ENCODE measurements at places on chromosomes 6 and 20.

GRCh38 chr6:141682391-141682790 lies 450.3 kb upstream of the GJE1 start:
- DNase-seq = no peak

- peak; percentile 24 for DNase-seq
These were observed 1.1 kb downstream of the USP45 start for GRCh38 chr6:99514089-99514488.

DNA sequence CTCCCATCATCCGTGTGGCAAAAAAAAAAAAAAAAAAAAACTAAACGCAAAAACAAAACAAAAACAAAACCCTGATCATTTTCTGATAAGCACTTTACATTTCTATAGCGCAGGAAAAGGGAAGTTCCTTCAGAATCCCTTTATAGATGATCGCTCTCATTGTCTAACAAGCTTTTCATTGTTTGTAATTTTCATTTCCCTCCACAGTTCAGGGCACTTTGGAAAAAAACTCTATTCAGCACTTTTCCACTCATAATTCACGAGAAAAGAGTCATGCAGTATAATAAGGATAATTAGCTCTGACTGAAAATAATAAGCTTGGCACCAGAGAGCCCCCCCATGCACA lies 89.4 kb upstream of the ATXN1 start:
- DNase-seq = no peak

DNA sequence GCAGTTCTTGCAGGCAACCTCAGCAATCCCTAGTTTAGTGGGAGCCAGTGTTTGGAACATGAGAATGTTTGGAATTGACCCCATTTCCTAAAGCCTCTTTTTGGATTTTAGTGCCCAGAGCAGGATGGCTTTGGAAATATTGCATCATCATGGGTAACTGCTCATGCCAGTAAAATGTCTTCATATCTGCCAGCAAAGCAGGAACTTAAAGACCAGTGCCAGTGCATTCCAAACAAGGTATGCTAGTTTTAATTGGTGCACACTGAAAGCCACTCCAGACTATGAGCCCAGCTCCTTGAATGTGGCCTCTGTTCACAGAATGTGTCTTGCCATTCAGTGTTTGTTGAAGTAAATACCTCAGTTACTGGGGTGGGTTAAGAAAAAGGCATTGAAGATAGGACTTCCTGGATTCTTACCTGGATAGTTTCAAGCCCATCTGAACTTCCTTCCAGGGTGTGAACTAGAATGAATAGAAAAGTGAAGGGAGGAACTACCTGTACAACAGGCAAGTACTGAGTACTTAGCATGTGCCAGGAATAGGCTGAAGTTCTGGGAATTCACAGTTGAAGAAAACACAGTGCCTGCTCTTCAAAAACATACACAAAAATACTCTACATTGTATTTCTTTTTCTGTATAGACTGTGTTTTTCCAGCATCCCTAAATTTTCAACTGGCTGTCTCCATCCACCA lies 70.5 kb downstream of the COL19A1 start:
- DNase-seq = peak; percentile 10

- peak; percentile 29 for DNase-seq
These were observed 490.2 kb upstream of the SULF2 start for GRCh38 chr20:48275286-48276020.

- no peak for DNase-seq
These were observed 105.0 kb downstream of the OLIG3 start for GRCh38 chr6:137389150-137389704.

- DNase-seq = peak; percentile 96
These were observed 556 bp downstream of the BEND6 start for GRCh38 chr6:56955171-56956155.

DNA sequence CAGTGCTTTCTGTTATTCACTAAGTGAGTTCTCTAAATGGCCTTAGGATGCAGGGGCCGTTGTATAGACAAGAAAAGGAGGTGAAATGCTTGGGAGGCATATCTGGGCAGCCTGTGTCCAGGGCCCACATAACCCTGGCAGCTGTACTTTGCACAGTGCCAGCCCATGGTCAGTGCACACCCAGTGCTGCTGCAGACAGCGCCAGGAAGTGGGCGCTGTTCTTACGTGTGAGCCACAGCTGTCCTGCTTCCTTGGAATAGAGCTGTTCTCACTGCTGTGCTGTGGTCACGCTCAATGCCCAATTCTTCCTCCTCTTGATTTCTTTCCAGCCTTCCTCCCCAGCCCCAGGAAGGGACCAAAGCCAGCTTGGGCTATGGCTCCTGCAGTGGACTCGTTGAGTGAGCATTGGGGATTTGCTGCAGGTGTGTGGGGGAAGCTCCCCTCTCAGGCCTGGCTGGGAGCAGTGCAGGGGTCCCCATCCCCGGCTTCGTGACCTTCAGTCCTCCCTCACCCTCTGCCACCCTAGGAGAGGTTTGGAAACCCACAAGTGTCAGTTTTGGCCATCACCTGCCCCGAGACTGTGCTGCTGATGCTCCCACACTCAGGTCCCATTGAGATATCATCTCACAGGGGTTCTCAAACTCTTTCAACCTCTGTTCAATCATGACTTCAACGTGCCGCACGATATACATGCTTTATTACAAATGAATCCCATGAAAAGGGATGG lies 246.8 kb upstream of the EXOC2 start:
- DNase-seq = no peak

- DNase-seq = no peak
These were observed 63.7 kb downstream of the BCAS4 start for GRCh38 chr20:50858525-50858924.

GRCh38 chr20:57849121-57849520 lies 139.3 kb upstream of the PMEPA1 start:
- DNase-seq = peak; percentile 79

- DNase-seq = no peak
These were observed 3.1 kb upstream of the INSM1 start for GRCh38 chr20:20364593-20365479.

DNA sequence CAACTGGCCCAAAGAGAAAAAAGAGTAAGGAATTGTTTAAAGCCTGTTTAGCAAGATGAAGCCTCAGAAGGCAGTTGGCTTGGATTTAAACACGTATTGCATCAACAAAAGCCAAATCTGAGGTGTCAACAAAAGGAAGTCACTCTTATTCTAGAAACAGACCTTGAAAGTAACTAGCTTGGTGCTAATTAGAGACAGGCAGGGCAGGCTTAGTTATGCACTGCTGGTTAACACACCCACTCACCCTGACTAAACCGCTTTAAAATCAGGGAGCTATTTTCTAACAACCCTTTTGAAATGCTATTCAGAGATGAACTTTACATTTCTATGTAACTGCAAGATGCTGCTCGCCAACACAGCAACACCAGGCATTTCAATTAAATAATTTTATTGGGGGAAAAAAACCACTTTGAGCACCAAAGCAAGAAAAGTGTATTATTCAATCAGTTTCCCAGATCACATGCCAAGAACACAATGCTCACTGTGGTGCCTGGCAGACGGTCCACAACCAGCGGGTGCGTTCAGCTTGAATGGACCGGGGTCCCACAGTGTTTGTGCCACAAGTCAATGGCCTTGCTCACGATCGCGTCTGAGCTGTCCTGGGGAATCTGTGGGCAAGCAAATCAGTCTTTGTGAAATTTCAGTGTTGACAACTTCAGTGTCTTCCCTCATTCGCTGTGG lies 23.6 kb downstream of the TBC1D7 start:
- peak; percentile 13 for DNase-seq

DNA sequence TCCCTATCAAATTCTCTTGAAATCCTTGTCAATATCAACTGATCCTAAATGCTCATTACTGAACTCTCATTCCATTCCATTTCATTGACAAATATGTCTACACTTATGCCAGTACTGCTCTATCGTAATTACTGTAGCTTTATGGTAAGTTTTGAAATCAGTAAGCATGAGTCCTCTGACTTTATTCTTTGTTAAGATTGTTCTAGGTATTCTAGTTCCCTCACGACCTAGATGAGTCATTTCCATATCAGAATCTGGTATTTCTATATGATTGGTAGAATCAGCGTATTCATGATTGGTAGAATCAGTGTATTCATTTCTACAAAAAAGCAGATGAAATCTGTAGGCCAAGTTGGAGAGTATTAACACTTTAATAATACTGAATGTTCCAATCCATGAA lies 318.6 kb upstream of the RUNX2 start:
- no peak for DNase-seq

DNA sequence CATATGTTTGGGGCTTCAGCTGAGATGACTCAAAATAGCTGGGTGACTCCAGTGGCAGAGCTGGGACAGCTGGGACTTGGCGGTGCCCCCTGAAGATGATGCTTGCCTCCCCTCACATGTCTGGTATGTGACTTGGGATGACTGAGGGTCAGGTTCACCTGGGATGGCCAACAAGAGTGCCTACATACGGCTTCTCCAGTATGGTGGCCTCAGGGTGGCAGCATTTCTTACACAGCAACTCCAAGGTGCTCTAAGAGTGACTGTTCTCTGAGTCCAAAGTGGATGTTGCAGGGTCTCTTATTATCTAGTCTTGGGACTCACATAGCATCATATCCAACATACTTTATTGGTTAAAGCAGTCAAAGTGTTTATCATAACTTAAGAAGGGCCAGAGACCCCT lies 87.8 kb upstream of the CENPW start:
- no peak for DNase-seq

DNA sequence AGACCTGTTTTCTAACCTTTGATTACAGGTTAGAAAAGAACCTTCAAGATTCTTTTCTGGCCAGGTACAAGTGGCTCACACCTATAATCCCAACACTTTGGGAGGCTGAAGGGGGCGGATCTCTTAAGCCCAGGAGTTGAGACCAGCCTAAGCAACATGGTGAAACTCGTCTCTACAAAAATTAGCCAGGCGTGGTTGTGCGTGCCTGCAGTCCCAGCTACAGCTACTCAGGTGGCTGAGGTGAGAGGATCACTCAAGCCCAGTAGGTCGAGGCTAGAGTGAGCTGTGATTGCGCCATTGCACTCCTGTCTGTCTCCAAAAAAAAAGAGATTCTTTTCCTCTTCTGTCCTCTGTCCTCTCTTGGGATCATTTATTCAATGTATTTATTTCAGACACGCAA lies 14.5 kb downstream of the PPIL1 start:
- no peak for DNase-seq

GRCh38 chr6:156262014-156262413 lies 515.2 kb upstream of the ARID1B start:
- no peak for DNase-seq

DNA sequence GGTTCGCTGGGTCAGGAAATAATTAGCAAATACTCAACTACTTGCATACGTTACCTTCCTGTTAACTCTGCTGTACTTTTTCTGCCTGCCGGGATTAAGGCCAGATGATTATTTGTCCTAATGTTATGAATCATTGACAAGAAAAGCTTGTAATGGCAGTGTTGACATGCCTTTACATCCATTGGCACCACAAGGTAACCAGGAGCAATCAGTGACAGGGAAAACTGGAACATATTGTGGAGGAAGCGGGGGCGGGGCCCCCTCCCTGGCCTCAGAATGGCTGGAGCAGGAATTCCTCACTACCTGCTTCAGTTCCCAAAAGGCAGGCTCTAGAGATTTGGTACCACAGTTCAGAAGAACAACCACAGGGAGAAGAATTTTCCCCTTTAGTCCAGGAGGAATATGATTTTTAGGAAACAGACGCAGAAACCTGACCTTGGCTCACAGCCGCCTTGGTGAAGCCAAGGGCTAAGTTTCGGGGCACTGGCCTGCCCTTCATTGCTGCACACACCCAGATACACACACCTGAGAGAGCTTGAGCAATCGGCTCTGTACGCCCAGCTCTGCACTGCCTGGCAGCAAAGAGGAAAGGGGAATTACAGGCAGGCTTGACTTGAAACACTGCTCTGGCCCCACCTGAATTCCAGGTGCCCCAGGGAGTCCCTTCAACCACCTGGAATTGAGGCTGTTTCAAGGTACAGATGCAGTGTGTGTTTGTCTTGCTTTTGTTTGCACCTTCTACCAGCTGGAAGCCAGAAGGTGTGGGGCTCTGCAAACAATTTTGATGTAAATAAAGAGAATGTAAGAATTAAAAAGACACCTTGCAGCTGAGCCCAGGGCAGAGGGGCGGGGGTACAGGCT lies 89.8 kb downstream of the MYB start:
- DNase-seq = peak; percentile 62

- DNase-seq = peak; percentile 11
These were observed 4.1 kb upstream of the EFHC1 start for GRCh38 chr6:52415917-52416628.

GRCh38 chr6:1278061-1278720 lies 33.7 kb upstream of the FOXQ1 start:
- no peak for DNase-seq

DNA sequence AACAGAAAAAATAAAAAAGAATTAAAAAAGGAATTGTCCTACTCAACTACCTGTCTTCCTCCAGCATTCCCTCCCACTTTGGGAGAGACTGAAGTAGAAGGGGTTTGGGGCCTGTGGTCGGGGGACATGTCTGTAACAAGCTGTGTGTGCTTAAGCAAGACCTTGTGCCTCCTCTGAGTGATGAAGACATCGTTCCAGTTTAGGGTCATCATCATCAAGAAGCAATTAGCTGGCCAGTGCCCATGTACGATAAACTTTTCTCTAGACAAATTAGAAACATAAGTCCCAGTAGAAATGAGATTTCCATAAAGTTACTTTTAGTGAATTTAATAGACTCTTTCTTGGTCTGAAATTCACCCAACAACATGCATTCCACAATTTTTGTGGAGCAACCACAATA lies 272.9 kb downstream of the ZNF217 start:
- no peak for DNase-seq

DNA sequence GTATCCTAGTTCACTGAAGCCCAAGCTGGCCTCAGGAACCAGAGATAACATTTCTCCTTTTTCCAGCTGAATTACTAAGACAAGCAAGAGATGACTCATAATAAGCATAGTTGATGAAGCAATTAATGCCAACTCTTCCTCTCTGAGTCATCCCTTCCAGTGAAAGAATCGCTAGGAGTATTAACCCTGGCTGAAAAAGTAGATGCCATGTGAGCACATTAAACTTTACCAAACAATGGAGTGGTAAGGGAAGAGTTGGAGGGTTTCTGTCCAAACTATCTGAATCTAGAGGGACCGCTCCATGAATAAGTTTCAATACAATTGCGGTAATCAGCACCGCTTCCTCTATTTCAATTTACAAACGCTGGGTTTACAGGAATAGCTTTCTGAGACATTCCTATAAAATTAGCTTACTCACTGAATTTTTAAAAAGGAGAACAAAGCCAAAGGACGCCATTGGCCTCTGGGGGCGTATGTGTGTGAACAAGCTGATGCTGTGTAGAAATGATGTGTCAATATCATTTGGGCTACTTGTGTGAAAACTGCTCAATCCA lies 48.3 kb downstream of the ATXN1 start:
- DNase-seq = peak; percentile 92

GRCh38 chr20:46811224-46812084 lies 83.2 kb upstream of the EYA2 start:
- DNase-seq = no peak

DNA sequence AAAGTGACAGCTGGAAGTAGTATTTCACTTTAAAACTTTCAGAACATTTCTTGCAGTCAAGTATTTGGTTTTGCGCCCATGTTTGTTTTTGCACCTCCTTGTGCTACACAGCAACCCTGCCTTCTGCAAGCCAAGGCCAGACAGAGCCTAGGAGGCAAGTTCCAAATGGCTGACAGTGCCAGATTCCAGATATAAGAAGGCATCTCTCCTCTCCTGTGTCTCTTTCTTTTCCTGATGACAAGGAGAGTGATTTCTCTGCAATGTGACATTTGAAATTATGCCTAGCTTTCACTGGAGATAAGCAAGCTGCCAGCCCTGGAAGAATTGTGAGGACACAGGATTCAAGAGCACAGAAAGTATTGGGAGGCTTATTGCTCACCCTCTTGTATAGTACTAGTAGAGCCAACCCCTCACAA lies 149.1 kb upstream of the TENT5A start:
- peak; percentile 41 for DNase-seq

GRCh38 chr6:57102976-57103375 lies 13.0 kb downstream of the ZNF451 start:
- peak; percentile 31 for DNase-seq
